ENCODE measurements at places on chromosomes 1 and 21.
A peak's percentile ranks its signal among the peaks of the same experiment; 100 is the strongest.

DNA sequence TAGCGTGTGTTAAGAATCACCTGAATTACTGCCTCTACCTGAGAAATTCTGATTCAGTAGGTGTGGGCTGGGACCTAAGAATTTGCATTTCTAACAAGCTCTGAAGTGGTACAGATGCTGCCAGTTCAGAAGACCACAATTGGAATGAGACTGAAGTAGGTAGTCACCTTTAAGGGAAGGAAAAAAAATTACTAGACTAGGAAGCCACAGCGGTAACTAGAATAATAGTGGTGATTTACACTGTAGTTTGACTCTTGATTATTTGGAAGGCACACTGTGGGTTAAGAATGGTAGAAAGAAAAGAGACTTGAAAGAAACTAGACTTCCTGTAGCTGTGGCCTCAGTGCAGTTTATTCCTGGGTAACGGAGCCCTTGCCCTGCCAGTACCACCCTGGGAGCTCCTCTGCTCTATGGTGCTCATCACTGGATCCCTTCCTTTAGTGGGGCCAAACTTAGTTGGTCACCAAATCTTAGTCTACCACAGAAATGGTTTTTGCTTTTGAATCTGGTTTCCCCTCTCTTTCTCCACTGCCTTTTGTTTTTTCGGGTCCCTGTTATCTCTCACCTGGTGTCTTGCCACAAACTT, 43.6 kb downstream of the ARID1A start:
- no peak for DNase-seq

DNA sequence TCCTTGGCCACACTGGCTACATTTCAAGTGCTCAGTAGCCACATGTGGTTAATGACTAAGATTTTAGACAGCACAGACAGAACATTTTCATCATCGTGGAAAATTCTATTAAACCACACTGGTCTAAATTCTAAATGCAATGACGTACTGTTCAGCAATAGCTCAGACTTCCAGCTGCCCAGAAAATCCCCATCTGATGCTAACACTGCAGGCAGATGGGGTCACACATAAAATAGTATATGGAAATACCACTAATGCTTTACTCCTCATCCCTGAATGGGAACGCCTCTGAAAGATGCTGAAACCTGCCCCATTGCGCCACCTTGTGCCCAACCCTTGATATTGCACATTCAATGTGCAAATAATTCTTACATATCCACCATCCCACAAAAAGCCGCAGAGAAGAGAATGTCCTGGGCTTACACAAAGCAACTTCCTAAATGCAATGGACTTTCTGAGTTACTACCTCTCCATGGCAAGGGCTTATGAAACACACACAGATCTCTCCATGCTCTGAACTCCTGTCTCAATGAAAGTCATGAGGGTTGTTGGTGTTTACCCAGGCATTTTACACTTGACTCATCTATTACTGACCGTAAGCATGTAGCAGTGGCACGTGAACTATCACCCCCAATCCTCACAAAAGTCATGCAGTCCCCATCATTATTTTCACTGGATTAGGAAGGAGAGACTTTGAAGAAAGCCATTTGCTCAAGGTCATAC, 20.3 kb upstream of the SLC5A9 start:
- peak; percentile 65 for DNase-seq

DNA sequence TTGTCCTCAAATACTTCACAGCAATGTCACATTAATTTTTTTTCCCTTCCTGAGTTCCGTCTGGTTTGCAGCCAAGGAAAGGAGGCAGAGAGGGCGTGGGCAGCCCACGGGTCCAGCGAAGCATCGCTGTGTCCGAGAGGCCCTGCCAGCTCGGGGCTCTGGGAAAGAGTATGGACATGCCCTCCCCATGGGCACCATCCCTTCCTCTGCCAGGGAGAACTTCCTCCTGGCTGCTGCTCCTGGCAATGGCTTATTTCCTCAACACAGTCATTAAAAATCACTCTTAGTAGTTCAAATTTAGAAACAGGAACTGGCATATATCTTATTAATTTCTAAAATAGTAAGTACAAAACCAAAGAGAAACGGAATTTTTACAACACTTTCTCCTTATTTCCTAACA, 115.4 kb downstream of the RIPK4 start:
- DNase-seq = no peak

DNA sequence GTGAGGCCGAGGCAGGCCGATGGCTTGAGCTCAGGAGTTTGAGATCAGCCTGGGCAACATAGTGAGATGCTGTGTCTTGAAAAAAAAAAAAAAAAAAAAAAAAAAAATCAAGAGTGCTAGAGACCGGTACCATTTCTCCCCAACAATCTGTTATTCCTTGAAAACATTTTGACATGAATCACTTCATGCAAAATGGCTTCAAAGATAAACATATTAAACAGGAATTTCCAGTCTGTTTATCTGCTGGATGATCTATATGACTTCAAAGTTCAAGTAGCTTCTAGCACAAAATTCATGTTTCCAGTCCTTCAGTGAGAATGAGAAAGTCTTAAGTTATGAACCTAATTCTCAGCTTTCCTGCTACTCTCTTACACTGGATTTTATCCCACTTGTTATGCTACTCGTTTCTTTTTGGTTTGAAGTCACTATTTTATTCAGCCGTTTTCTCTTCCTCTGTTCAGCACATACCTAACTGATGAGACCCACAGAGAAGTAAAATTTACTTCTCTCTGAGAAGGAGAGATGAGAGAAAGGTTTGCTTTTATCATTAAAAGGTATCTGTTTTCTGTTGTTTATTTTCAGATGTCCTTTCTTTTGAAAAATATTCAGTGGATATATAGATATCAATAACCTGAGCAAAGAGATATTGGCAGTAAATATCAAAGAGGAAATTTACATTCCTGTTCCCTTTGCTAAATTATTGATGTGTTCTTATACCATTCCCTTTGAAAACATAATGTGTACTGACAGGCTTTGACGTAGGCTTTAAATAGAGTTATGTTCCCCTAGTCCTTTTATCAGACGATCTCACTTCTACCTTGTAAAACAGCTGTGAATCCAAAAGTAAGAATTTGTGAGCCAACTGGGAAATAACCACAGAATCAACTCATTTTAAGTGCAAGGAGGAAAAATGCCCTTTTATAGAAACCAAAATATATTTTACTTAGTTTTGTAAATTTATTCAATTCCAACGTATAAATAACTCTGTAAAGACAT, 38.2 kb downstream of the CD46 start:
- no peak for DNase-seq

GRCh38 chr1:182784556-182785171, 4.9 kb upstream of the NPL start:
- DNase-seq = no peak

- no peak for DNase-seq
These were observed 128.5 kb downstream of the DNM3 start for GRCh38 chr1:171969813-171970212.

DNA sequence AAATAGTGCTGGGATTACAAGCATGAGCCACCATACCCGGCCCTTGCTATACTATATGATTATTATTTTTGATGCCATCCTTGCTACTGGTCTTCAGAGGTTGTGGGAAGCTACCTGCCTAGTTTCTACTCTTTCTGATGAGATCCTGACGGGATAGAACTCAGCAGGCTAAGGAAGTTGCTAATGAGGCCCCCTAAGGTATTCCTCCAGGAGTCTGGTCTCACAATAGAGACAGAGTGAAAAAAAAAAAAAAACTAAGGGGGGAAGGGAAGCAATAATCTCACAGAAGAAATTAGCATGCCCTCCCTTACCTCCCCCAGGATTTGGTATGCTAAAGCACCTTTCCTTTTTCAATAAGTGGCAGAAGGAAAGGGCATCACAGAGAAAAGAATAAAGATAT, 17.6 kb downstream of the INTS3 start:
- DNase-seq = no peak

DNA sequence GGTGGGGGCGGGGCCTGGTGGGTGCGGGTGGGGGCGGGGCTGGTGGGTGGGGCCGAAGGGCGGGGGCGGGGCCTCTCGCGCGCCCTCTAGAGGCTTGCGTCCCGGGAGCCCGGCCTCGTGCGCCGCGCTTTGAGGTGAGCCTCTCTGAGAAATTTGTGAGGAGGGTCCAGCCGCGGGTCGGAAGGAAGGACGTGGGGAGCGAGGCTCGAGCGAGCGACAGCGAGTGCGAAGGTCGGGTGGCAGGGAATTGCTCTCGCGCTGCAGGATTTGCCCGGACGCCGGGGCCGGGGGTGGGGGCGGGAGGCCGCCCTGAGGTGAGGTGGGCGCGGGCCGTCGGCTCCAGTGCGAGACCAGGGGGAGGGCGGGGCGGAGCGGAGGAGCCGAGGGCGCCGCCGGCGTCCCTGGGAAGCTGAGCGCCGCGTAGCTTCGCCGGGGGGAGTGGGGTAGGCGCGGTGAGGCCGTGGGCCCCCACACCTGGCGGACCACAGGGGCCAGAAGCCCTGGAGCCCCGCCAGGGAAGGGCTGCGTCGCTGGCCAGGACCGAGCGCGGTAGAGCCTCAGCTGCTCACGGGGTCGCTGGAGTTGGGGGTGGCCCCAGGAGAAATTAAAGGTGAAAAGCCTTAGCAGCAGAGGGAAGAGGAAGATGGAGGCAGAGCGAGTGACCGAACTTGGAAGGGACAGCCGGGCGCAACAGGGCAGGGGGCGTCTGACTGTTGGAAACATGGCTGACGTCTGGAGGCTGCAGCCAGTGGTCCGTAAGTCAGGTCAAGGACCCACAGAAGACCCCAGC, 754 bp upstream of the LSS start:
- no peak for DNase-seq

DNA sequence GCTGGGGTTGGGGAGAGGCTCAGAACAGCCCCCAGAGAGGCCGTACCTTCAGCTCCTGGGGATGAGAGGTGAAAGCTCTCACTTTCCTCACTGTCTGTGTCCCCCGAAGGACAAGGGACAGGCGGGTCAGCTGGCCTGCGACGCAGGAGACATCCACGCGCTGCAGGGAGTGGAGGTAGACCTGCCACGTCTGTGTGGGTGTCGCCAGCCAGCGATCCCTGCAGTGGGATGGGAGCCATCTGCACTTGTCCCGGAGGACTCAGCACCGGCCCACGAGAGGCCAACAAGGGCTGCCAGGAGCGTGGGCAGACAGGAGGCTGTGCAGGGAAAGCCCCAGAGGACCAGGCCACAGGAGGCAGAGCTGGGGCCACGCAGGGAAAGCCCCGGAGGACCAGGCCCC, 127.2 kb downstream of the NPHP4 start:
- no peak for DNase-seq
